Left ventricle myocardium inferior (tissue), 1 donor: ENCODE measurements at places on chromosomes 16 and 17. TPM values are rescaled to one million over a fixed set of nuclear protein-coding genes. Genes with fewer than 3 reads are reported as not detected.

The NTN1 gene
- 60.3 TPM for total RNA-seq

DNA sequence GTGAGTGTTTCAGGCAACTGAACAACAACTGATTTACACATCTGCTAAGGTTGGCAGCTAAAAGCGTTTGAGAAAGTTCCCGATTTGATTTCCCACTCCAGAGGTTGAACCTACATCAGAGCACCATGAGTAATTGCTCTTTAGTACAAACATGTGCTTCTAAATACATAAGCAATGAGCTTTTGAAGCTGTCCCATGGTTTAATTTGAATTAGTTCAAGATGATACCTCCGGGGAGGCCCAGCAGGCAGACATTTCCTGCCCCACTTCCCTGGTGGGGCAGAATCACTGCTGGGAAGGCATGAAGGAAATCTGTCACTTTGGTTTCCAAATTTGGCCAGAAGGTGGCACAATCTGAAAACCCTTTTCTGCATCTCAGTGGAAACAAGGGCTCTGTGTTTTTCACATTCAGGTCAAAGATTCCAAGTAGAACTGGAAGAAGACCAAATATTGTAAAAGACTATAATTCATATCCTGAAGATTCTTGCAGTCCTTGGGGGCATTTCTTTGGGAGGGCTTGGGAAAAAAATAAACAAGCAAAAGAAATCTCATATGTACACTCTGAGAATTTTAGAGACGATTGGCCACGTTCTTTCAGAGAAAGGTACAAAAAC, 176.2 kb upstream of the FAM20A start:
- peak; percentile 35 for DNase-seq

GRCh38 chr16:57807252-57807967, 5.1 kb upstream of the KIFC3 start:
- no peak for DNase-seq

DNA sequence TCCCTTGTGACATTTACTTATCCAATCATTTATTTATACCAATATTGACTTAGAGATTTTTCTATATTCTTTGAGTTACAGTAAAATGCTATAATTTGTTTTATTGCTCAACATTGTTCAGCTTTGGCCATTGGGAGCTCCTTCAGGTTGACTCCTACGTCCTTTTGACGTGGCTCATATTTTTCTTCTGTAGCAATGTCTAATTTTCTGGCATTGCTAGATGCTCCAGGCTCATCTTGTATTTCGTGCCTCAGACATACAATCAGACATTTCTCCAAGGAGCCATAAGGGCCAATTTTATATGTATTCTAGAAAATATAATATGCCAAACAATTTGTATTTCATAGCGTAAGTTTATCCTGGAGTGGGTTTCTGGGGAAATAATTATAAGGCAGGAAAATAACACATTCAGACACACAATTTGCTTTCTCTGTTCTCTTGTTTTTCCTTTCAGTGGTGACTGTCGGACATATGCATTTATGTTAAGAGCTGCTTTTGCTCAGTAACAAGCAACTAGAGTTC, 355.1 kb upstream of the MON1B start:
- DNase-seq, result no peak

The ADAMTS18 gene
- not detected for total RNA-seq

- DNase-seq, result no peak
Measured at GRCh38 chr17:80765241-80765961, 220.8 kb downstream of the RPTOR start.

DNA sequence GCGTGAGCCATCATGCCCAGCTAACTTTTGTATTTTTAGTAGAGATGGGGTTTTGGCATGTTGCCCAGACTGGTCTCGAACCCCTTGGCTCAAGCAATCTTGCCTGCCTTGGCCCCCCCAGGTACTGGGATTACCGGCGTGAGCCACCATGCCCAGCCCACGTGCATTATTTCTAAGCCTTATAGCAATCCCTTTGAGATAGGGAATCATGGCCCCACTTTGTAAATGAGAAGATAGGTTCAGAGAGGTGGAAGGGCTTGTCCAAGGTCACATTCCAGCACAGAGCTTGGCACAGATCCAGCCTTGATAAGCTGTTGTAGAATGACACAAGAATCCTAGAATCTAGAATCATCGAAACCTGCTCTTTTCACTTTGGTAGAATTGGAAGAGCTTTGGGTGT, 4.2 kb upstream of the PYCARD start:
- no peak for DNase-seq

DNA sequence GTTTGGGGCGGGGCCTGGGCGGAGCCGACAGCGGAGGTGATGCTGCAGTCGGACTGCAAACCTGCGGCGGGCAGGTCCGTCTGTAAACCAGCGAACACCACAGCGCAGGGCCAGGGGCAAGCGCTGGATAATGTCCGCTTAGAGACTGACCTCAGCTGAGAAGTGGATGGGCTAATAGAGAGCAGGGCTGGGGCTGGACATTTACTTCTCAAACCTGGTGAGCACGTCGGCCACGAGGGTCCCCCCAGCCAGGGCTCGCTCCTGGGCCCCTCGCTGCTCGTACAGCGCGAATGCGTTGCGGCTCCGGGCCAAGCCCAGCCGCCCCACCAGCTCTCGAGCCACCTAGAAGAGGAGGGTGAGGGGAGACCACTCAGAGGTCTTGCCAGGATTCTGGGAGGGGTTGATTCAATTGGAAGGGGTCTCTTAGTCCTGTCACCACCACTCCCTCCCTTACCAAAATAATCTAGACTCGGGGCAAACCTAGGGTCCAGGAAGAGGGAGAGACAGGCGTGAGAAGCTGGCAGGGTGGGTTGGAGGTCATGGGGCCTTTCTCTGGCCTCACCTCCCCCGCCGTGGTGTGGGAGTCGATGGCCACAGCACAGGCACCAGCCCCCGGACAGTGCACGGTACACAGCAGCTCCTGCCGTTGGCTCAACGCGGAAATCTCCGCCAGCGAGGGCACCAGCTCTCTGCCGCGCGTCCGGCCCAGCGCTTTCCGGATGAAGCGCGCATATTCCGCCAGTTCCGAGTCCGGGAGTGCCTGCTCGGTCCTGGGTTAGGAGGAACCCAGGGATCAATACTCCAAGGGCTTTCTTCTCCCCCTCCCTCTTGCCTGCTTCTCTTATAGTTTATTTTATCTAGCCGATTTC, 5.8 kb downstream of the PLEKHH3 start:
- no peak for DNase-seq

The RIPOR1 gene
- 79.7 TPM for total RNA-seq
